ENCODE measurements at places on chromosomes 7 and 10. TPM values are rescaled to one million over a fixed set of nuclear protein-coding genes. Genes with fewer than 3 reads are reported as not detected.

Gene HABP2
- not detected for total RNA-seq

Gene NEURL1
- total RNA-seq = not detected

Gene SHTN1
- 3.4 TPM for total RNA-seq

Gene R3HCC1L
- total RNA-seq = 12.6 TPM

Gene TACR2
- total RNA-seq = 0.36 TPM

Gene HMX3
- total RNA-seq = not detected

Gene STN1
- total RNA-seq = 72.5 TPM

Gene FGL2
- total RNA-seq = 0.20 TPM

Gene ATRNL1
- total RNA-seq = 0.12 TPM

DNA sequence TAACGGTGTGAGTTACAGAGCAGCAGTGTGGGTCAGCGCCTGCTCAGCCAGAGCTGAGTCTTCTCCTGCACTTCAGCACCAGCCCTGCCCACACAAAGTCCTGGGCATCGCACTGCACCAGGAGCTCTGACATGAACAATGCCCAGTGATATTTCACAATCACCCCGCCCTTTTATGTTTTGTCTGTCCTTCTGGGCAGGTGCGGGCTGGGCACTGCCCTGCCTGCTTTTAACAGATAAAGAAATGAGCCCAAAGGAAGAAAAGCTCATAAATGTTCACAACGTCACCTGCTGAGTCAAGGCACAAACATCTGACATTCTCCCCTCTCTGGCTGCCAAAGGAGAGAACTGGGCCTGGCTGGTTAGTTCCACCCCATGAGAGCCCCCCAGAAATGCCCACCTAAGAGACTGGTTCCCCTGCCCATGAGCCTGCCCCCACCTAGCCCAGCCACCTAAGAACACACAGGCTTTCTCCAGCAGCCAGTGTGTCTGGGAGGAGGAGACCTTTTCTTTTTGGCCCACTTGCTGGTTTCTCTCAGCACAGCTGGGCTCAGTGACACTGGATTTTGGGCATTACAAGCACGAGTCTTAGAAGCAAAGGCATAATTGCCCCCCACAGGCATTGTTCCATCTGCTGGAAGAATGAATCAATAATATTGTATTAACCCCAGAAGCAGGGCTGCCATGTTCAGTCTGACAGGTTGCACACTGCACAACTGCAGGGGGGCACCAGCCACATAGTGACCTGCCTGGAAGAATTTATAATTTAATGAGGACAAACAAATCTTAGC, 22.3 kb downstream of the CALML3 start:
- peak; percentile 72 for DNase-seq

GRCh38 chr10:84293574-84294016, 34.8 kb upstream of the CCSER2 start:
- peak; percentile 16 for DNase-seq

- no peak for DNase-seq
Measured at GRCh38 chr10:132888898-132889490, 53.4 kb downstream of the CFAP46 start.

- no peak for DNase-seq
Measured at GRCh38 chr10:46514431-46514861, 42.0 kb downstream of the GPRIN2 start.

DNA sequence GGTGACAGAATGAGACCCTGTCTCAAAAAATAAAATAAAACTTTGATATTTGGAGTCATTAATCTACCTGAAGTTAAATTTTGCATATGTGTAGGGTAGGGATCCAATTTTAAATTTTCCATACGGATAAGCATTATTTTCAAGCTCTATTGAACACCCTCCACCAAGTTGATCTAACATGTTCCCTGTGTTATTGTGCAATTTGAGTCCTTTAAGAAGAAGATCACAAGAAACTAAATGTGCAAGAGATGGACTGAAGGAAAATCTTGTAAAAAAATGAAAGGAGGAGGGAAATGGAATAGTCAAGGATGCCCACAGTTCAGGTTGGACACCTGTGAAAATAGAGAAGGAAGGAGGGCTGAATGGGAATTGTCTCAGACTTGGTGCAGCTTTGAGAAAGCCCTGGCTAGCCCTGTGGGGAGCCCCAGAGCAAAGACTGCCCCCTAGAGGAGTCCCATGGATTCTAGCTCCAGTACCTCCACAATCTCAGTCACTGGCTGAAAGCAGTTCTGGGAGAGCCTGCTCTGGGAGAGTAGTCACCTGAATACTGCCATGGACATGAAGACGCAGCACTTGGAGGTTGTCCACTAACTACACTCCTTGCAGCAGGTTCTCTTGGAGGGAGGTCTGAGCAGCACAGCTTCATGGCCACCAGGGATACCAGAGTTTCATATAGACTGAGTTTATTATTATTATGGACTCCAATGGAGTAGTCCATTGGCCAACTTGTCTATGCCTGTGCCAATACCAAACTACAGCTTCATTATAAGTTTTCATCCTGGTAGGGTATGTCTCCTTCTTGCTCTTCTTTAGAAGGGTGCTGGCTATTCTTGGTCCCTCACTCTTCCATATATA, 5.7 kb upstream of the TIAL1 start:
- peak; percentile 3 for DNase-seq

DNA sequence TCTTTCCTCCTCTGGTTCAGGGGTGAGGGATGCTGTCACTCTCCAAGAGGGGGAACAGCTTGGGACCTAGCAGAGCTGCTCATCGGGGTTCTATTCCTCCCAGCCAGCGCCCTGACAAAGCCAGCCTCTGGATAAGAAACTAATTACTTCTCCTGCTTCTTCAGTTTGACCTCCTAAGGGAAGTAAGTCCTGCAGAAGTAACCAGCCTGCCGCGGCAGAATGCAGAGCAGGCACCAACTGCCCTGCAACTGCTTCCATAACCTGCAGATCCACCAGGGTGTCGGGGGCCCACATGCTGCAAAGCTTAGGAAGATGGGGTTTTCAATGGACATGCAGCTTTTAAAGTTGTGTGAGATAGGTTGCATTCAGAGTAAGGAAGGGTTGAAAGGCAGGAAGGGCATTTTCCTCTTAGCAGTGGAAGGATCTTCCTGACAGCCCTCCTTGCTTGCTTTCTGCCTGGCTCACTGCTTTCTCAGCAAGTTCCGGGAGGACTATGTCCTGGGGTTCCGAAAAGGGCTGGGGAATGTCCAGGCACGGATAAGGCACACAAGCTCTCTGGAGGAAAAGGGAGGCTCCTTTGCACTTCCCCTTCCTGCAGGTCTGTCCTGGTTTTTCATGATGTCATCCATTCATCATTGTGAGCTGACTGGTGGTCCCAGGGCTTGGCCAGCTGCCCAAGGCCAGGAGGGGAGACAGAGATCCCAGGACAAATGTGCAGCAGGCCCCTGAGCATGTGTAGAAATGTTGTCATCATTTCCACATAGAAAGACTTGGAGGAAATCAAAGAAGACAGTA, 24.3 kb upstream of the CALU start:
- no peak for DNase-seq

DNA sequence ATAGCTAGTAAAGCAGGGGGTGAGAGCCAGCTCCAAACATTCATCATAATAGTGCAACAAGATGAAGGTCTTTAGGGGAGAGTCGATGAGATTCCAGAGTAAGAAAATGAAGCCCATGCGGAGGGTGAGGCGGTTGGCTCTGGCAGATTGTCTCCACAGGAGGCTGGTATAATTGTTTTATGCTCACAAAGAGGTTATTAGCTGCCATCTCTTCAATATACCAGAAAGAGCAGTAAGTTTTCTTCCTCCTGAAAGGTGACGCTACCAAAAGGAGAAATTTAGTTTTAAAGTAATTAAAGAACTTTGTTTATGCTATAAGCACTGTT, 59.2 kb upstream of the KCNIP2 start:
- DNase-seq = no peak

GRCh38 chr7:100764841-100765240, 31.4 kb downstream of the ZAN start:
- no peak for DNase-seq

- DNase-seq = peak; percentile 82
Measured at GRCh38 chr10:96587264-96588059, 650 bp upstream of the TM9SF3 start.

GRCh38 chr10:114879541-114880158, 58.1 kb downstream of the FHIP2A start:
- DNase-seq = peak; percentile 32

- no peak for DNase-seq
Measured at GRCh38 chr10:124533266-124533665, 71.6 kb downstream of the LHPP start.

DNA sequence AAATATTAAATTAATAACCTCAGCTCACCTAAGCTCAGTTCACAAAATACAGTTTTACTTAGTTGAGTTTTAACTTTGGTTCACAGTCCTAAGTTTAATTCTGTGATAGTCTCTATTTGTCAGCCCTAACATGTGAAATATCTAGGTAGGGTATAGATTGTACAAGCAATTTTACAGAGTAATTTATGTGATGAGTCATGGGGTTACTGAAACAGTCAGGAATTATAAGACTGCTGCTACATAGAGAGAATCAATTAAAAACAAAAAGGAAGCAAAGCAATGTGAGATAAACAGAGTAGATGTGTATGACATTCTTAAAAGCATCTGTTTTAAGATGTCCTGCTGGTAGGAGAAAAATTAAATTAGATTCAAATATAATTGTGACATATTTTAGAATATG, 1018.2 kb upstream of the KCND2 start:
- no peak for DNase-seq

DNA sequence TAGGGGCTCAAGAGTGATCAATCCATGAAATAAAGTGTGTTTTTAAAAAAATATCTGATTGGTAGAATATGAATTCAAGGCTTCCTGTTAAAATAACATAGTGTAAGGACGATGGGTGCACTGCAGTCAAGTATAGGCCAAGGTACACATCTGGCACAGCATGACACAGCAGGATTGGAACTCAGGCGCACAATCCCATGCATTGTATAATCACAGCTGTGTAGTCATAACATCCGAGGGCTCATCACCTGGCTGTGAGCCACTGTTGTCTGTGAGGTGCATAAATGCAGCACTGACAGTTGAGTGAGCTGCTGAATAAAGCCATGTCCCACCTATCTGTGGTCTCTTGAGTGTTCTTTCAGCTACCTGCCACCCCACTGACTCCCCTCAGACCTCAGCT, 142.3 kb upstream of the HPS1 start:
- no peak for DNase-seq
